ENCODE measurements at places on chromosomes 7 and 10.
A peak's percentile ranks its signal among the peaks of the same experiment; 100 is the strongest.

DNA sequence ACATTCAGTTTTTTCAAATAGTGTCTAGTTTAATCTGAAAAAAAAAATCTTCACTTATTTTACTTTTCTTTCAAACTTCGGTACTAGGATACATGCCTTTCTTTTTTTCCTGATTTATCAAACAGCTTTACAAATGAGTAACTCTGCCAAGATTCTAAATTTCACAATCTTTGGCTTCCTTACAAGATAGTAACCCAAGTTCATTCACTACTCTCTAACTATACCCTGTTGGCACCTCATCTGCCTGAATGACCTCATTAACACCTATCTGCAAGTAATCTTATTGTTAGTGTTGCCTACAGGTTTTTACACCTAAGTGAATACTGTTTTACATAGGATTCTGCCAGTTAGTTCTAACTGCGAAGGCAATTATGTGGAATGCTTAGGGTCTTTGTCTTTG lies 159.8 kb downstream of the FOXP2 start:
- no peak for DNase-seq

DNA sequence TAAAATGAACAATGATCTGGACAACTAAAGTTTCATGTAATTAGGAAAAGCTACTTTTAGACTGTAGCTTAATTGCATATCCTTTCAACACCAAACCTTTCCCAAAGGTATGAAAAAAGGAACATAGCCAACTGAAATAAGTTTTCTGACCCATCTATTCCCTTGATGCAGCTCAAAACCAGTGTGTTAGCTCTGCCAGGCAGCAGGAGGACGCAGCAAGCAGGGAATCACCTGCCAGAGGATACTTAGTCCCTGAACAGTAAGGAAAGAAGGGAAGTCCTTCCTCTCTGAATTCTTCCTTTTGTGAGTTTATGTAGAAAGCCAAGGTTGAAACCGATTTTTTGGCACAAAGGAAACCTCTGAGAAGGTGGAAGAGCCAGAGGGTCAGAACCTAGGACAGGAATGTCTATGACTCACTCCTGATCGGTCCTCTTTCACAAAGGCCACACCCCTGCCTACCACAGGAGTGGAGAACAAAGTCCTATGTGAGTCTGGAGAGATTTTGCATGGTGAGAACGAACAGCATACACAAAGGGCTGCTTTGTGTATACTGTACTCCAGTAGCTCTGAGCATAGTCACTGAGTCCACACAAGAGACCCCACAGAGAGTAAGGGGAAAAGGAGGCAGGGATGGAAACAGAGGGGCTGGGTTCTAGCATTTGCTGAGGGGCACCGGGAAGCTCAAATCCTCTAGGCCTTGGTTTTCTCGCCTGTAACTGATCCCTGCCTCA lies 68.8 kb upstream of the GSDME start:
- DNase-seq = no peak

DNA sequence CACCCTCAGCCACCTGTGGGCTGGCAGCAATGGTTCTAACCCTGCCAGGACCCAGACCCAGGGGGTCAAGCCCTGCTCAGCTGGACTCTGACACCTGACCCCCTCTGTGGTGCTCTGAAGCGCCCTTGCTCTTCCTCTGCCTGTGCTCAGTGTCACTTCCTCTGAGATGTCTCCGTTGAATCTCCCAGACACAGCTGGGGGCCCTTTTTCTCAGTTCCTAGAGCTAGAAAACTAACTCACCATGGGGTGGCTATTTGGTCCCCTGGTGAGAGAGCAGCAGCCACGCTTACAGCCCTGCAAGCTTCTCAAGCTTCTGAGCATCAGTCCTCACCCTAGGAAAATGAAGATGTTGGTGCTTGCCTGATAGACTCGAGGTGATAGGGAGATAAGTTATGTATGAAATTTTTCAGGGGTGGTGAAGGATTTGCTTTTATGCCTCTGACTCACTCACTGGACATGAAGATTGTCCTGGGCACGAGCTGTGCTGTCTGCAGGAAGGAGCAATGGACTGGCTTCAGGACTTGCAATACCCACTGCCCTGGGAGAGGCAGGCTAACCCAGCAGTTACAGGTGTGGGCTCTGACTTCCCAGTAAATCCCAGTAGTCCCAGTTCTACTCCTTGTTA lies 29.6 kb downstream of the COL13A1 start:
- DNase-seq = no peak

GRCh38 chr10:78361031-78361430 lies 327.4 kb downstream of the RPS24 start:
- no peak for DNase-seq

- no peak for DNase-seq
Measured at GRCh38 chr10:110524859-110525232, 27.1 kb downstream of the DUSP5 start.

DNA sequence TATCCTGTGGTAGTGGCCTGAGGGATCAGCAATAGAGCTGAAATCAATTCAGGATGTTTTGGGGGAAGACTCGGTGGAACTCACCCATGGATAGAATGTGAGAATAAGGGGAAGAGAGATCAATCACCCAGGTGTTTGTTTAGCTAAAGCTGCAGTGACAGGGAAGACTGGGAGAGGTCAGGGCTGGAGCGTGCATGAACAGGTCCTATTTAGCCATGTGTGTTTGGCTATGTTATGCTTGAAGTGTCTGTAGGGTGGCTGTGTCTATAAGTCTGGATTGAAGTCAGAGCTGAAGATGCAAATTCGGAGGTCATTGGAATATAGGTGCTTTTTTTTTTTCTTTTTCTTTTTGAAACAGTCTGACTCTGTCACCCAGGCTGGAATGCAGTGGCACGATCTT lies 4.6 kb downstream of the ATP6V1F start:
- DNase-seq = no peak

- no peak for DNase-seq
Measured at GRCh38 chr10:6729071-6729774, 149.1 kb upstream of the PRKCQ start.

DNA sequence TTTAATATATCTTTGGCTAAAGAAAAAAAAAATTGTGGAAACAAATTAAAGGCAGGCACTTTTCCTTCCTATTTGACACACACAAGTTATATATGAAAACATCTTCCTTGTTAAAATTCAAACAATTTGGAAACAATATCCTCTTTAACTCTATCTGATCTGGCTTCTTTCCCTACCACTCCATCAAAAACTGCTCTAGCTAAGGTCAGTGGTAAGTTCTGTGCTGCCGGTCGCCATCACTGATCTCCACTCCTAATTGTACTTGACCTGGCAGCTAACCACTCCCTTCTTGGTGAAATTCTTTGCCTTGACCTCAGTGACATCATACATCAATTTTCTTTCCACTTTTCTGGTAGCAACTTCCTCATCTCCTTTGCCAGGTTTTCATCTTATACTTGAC lies 47.9 kb upstream of the MRLN start:
- DNase-seq = no peak

DNA sequence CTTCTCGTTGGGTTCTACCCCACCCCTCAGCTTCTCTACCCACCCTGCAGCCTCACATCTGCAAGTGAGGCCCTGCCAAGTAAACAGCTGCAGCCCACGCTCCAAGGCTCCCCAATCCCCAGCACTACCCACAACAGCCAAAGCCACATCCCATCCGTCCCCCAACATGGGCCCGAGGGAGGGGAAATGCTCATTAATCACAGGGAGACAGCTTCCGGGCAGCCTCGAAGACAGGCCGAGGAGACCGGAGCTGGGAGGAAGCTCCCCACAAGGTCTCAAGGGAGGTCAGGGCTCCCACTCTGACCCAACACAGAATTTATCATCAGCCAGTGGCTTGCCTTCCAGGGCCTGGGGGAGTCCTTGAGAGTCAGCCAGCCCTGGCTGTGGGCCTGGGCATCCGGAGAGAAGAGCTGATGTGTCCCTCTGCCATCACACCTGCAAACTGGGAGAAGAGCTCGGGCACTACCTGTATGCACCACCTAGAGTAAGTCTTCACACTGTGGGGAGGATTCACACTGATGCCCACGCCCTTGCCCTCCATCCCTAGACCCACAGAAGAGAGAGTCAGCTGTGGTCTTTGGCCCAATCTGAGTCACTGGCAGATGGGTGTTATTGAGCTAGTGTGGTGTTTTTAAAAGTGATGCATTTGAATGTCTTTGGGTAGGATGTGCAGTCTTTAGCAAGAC lies 115.5 kb upstream of the ZMIZ1 start:
- DNase-seq = peak; percentile 73

DNA sequence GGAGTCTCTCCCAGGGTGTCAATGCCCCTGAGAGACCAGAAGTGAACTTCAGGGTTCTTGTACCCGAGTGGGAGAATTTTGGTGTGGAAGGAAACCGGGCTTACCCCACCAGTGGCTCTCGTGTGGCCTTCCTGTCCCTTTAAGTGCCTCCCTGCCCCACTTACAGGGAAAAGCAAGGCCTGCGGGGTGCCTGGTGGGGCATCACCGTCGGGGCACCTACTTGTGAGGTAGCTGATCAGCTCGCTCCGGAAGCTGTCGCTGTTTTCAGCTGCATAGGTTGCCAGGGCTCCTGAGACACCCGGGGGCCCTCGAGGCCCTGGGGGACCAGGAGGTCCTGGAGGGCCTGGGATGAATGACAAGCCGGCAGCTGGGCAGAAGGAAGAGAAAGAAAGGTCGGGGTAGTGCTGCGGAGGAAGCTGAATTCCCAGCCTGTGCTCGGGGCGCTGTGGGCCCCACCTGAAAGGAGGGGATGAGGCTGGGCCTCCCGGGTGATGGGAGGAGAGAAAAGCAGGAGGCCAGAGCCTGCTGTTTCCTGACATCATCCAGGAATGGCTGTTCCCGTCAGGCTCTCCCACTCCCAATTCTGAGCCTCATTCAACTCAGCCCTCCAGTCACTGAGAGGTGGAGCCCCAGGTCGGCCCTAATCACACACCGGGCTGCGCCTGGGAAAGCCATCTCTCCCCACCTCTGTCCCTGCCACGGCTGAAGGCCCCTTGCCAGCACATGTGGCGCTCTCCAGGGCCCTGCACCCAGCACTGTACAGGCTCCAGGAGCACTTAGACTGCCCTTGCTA lies 51.1 kb downstream of the COL17A1 start:
- no peak for DNase-seq

- DNase-seq = no peak
Measured at GRCh38 chr10:13068484-13068883, 31.5 kb upstream of the OPTN start.

GRCh38 chr10:100153239-100153825 lies 32.5 kb downstream of the ERLIN1 start:
- no peak for DNase-seq

DNA sequence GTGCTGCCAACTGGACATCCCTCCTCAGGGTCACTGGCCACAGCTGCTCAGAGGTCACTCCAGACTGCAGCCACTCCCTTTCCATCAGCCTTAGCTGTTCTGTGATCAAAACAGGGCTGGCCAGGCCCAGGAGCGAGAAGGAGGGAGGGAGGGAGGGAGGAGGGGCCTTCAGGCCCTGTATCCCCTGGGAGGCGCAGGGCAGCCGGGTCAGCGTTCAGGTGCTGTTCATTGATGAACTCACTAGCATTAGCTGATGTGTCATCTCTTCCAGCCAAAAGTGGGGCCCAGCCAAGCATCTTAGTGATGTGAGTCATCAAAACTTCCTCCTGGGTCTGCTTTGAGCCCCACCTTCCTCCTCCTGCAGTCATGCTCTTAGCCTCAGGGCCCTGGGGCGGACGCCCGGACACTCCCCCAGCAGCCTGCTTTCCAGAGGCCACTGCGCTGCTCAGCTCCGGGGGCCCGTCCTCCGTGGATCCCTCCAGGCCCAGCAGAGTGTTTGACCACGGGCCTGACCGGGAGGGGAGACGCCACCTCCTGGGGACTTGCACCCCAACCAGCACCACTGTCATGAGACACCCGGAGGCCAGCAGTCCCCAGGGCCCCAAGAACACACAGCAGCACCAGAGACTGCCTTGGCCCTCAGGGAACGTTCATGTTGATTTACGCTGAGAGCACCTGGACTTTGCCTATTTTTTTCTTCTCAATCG lies 149.2 kb downstream of the PRKAG2 start:
- DNase-seq = peak; percentile 64

DNA sequence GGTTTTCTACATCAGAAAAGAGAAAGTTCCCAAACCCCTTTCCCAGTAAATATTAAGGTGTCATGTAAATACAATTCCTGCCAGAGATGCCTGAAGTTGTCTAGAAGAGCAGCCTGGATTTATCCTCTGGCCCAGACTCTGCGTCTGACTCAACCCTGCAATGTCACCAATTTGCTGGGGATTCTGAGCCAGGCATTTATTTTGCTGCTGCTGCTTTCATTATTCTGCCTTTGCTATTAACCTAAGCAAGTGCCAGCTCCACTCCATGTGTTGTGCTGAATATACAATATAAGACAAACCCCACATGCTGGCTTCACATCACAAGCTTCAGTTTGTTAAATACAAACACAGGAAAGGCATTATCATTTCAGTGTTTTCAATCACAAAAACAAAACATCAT lies 59.1 kb downstream of the ELAPOR2 start:
- no peak for DNase-seq

DNA sequence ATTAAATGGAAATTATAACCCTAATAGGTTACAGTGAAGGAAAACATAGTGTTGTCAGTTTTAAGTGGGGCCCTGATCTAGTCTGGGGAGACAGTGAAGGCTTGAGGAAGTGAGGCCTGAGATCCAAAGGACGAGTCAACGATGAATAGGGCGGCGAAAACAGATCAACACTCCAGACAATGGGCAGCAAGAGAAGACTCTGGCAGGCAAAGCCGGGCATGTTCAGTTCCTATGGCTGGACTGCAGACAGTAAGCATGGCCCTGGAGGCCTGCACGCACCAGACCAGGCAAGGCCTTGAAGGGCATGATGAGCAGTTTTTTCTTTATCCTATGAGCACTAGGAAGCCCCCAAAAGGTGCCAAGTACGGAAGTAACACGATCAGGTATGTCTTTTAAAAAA lies 127.8 kb downstream of the RNF216 start:
- no peak for DNase-seq

GRCh38 chr7:140230861-140231770 lies 54.3 kb upstream of the KDM7A start:
- no peak for DNase-seq

DNA sequence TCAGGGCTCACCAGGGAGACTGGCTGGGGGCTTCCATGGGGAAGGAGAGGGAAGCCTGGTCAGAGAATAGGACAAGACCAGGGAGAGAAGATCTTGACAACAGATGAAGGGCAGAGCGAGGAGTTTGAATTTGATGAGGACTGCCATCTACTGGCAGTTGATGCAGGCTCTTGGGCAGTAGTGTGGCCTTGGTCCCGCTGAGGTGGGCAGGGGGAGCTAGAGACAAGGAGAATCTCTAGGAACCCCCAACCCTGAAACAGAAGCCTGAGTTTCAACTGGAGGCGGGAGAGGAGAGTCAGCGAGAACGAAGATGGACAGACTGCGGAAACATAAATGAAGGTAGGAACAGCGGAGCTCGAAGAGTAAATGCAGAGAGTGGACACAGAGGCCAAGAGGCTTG lies 81.0 kb downstream of the PPP1R3C start:
- DNase-seq = no peak

All from urinary bladder (tissue), 4 donors.